ENCODE measurements at places on chromosomes 4 and X.
A peak's percentile ranks its signal among the peaks of the same experiment; 100 is the strongest.

- peak; percentile 85 for DNase-seq
These were observed 550 bp downstream of the ADGRA3 start for GRCh38 chr4:22515145-22515887.

DNA sequence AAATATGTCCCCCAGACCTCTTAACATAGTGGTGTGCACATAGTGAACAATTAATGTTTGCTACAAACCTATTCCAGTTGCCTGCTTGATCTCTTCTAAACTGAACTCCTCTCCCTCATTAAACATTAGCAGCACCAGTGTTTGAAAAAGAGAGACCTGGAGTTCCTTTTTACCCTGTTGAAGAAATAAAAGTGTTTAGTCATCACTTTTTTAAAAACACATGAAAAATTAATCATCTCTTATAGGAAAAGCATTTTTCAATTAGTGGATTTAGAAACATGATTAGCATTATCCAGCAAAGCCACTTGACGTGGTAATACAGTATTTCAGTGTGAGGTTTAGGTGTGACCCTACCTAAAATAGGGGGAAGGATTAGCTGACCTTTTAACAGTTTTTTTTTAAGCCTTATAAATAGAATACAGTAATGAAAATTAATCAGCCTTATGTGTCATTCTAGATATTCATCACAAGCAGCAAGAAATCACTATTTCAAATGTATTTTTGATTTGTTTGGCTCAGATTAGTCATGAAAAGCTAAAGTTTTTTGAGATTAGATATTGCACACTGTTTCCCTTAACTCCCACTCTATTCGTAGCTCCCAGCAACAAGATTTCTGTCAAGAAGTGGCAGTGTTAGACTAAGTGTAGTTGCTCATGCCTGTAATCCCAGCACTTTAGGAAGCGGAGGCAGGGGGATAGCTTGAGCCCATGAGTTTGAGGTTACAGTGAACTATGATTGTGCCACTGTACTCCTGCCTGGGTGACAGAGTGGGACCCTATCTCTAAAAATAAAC, 26.2 kb downstream of the CUL4B start:
- DNase-seq: no peak

DNA sequence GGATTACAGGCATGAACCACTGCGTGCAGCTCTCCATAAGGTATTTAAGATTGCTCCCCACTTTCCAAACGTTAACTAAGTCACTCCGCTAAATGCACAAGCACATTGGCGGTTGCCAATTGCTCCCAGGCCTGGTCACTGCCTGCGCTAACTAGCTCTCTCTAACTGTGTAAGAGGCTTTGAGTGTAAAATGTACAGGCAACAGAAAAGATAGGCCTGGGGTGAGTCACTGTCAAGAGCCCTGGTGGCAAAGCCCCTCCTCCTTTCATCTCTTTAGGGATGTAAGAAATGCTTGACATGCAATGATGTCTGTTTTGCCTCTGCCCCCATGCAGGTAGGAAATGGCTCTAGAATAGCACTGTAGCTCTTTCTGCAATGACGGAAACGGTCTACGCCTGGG, 329.7 kb upstream of the GATB start:
- DNase-seq: no peak

GRCh38 chr4:128338634-128339355, 51.2 kb upstream of the PGRMC2 start:
- DNase-seq: no peak

DNA sequence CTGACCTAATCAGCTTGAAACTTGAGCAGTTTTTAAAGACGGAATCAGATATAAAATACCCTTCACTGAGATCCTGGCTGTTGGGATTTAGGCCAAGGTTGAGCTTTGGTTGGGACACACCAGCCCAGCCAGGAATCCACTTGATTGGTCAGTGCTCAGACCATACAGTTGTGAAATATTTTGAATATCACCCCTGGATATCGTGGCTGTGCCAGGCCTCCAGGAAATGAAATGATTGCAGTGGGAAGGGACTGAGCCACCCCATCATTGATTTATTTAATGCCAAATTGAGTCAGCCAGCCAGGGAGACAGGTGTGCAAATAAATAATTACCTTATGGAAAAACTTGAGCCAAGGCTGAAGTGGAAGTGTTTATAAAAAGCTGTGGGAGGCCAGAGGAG, 128.4 kb upstream of the SCML1 start:
- no peak for DNase-seq

DNA sequence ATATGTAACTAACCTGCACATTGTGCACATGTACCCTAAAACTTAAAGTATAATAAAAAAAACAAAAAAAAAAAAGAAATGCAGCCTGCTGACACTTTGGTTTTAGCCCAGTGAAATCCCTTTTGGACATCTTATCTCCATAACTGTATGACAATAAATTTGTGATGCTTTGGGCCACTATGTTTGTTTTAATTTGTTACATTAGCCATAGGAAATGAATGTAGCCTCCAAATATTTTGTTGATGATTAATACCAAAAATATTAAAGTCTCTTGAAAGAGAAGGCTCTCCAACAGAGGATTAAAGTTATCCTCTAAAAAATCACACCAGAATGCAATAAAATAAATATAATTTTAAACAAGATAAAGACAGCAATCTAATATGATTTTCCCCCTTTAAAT, 852.7 kb upstream of the SLIT2 start:
- DNase-seq: no peak

GRCh38 chrX:63436865-63437264, 85.7 kb upstream of the SPIN4 start:
- DNase-seq: no peak

DNA sequence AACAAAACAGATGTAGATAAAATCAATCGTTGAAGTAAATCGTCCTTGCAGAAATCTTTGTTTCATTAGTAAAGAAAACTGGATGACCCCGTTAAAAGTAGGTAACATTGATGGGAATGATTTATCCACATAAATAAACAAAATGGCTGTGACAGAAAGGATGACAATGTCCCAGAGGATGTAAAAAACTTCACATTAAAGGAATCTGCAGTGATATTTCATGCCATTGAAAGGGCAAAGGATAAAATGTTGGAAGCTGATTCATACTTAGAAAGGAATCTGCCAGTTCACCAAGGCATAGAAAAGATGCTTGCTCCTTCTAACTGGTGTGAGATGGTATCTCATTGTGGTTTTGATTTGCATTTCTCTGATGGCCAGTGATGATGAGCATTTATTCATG, 24.2 kb upstream of the EPGN start:
- no peak for DNase-seq

- no peak for DNase-seq
These were observed 7.4 kb upstream of the PGRMC1 start for GRCh38 chrX:119228512-119229252.

GRCh38 chr4:77126809-77127208, 30.2 kb upstream of the CCNG2 start:
- DNase-seq: peak; percentile 96

DNA sequence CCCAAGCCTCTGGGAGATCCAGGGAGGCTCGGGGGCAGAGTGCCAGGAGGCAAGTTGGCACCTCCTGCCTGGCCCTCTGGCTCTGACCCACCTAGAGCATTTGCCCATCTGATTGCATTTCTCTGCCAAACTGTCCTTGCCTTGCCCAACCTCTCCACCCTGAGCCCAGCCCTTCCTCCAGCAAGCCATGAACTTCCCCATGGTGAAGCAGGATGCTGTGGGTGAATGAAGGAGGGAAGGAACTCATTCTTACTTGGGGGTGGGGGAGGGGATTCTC, 9.3 kb upstream of the CNGA2 start:
- no peak for DNase-seq

- no peak for DNase-seq
These were observed 110.8 kb upstream of the PAQR3 start for GRCh38 chr4:79049840-79050540.

DNA sequence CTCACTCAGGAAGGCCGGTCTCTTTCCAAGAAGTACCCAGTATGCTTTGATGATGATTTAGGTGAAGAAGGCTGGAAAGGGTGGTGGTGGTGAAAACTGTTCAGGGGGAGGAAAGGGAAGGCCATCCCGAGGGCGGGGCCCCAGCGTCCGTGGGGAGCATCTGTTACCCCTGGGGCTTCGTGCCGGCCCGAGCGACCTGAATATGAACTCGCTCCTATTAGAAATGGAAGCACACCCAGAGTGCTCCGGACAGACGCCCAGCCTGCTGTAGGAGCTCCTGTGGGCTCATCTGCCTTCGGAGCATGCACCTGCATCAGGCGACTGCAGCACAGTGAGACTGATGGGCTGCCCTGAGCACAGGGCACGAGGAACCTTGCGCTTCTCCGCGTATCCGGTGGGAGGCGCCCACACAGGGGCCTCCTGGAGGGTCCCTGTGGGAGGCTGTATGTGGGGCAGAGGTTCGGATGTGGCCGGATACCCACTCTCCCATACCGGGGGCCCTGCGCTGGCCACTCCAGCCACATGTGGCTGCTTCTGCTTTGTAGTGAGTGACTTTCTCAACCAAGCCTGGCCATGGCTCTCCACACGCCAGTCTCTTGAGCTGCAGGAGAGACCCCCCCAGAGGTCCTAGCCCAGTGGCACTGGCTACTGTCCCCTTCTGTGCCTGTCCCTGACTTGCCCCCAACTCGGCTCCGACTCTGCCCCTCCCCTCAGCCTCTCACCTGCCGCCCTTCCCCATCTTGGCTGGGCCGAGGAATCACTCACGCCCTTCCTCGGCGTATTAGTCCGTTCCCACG, 36.7 kb downstream of the FGFRL1 start:
- no peak for DNase-seq

GRCh38 chrX:23334848-23335599, at the start of gene PTCHD1:
PTCHD1 (plus strand) TSS chrX:23334849; CDS start chrX:23334876, 27 bp downstream.
- DNase-seq: no peak

- DNase-seq: no peak
These were observed 46.8 kb downstream of the UGT2A3 start for GRCh38 chr4:68904786-68905185.

- DNase-seq: no peak
These were observed 35.9 kb downstream of the SYTL4 start for GRCh38 chrX:100695991-100696390.

- DNase-seq: no peak
These were observed 14.3 kb downstream of the RNF4 start for GRCh38 chr4:2483237-2483636.

GRCh38 chr4:75101906-75102786, 169.2 kb downstream of the PARM1 start:
- no peak for DNase-seq

GRCh38 chr4:74376888-74377483, 12.0 kb downstream of the EREG start:
- peak; percentile 88 for DNase-seq

GRCh38 chr4:2624782-2625530, 88.5 kb downstream of the FAM193A start:
- DNase-seq: no peak

DNA sequence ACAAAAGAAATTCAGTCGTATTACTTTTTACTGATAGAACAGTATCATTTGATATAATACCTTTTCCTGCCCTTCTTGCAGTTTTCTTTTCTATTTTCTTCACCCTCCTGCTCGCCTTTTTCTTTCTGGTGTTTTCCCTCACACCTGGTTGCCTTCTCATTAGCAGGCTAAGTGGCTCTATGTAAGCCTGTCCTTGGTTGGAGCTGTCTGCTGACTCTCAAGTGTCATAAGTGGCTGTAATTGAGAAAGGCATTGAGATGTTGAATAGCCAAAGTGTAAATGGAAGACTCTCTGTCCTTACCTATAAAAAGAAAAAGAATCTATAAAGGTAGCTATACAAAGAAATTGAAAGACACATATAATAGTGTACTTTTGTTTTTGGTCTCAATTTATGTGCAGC, 180.7 kb downstream of the ADGRL3 start:
- no peak for DNase-seq

- DNase-seq: no peak
These were observed 101.5 kb downstream of the MGST2 start for GRCh38 chr4:139767168-139767567.

GRCh38 chr4:97028785-97029184, 1114.5 kb downstream of the STPG2 start:
- DNase-seq: no peak

GRCh38 chr4:74181219-74181618, 23.3 kb downstream of the MTHFD2L start:
- no peak for DNase-seq

- no peak for DNase-seq
These were observed 512.5 kb upstream of the HTR2C start for GRCh38 chrX:114071412-114071811.

GRCh38 chr4:181645489-181645888, 597.7 kb upstream of the TENM3 start:
- DNase-seq: no peak

- DNase-seq: no peak
These were observed 134.3 kb upstream of the PPARGC1A start for GRCh38 chr4:24024157-24024556.

GRCh38 chr4:139715746-139716391, 50.2 kb downstream of the MGST2 start:
- DNase-seq: no peak

DNA sequence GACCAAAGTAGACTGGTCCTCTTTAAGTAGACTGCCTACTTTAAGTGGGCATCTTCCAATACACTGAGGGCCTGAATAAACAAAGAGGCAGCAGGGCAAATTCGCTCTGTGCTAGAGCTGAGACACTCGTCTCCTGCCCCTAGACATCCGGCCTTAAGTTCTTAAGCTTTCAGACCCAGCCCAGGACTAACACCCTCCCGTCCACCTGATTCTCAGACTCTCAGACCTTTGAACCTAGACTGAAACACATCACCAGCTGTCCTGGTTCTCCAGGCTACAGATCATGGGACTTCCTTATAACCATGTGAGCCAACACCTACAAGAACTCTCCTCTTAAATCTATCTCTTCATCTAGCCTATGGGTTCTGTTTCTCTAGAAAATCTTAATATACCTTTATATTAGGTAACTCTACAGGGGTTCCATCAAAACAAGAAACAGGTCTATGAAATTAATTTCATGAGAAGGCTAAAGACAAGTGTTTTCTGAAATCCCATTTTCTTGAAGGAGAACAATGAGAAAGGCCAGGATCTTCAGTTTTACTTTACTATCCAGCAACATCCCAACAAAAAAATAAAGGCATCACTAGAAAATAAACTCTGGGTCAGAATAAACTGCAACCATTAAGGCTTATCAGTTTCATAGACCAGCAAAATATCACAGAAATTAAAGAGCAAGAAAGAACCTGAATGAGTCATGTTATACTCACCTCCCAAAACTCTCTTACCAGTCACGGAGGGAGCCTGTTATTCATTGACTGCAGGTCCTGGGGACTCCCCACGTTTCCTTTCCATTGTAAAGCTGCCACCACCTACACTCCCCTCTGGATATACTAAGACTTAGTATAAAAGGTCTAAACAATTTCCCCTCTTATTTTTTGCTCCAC, 14.8 kb downstream of the ADGRA3 start:
- no peak for DNase-seq
